Endothelial cell of umbilical vein (primary cell): ENCODE measurements at places on chromosomes 16 and 17. TPM values are rescaled to one million over a fixed set of nuclear protein-coding genes. Genes with fewer than 3 reads are reported as not detected.

DNA sequence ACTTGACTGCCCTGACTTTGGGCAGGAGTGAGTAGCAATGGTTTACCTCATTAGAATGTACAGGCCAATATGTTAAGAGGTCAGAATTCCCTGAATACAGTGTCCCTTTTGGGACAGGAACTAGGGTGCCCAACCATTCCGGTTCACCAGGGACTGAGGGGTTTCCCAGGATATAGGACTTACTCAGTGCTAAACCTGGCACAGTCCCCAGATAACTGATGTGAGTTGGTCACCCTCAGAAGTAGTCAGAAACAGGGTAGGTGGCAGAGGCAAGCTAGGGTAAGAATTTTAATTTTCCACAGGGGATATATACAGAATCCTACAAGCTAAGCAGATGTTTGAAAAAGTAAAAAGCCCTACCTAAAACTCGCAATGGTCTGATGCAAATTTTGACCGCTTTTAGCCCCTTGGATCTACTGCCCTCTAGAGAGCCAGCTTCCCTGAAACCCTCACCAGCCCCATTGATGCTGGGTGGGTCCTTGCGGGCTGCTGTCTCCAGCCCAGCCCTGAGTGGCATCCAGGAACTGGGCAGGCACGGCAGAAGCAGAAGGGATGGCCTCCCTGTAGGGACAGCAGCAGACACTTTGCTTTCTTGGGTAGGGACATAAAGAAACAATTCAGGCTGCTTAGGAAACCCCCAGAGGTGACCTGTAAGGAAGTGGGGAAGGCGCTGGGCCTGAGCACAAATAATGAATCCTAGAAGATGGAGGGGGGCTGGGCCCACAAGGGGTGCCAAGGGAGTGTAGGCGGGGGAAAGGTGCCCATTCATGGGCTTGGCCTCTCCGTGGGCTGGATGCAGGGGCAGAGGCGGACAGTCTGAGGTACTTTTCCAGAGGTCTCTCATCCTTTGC is 434.8 kb downstream of the SLC39A11 start:
- no peak overlapping the region for H3K27ac ChIP-seq
- H3K4me1 ChIP-seq, result no peaks in the 10 kb centered on the region
- no peak for DNase-seq
- H3K4me3 ChIP-seq, result no peak overlapping the region

- no peaks in the 10 kb centered on the region for H3K4me1 ChIP-seq
- H3K27ac ChIP-seq, result no peak overlapping the region
- no peaks in the 10 kb centered on the region for H3K27me3 ChIP-seq
- no peak for DNase-seq
Observed at GRCh38 chr16:64705443-64705842, 416.4 kb downstream of the CDH11 start.

DNA sequence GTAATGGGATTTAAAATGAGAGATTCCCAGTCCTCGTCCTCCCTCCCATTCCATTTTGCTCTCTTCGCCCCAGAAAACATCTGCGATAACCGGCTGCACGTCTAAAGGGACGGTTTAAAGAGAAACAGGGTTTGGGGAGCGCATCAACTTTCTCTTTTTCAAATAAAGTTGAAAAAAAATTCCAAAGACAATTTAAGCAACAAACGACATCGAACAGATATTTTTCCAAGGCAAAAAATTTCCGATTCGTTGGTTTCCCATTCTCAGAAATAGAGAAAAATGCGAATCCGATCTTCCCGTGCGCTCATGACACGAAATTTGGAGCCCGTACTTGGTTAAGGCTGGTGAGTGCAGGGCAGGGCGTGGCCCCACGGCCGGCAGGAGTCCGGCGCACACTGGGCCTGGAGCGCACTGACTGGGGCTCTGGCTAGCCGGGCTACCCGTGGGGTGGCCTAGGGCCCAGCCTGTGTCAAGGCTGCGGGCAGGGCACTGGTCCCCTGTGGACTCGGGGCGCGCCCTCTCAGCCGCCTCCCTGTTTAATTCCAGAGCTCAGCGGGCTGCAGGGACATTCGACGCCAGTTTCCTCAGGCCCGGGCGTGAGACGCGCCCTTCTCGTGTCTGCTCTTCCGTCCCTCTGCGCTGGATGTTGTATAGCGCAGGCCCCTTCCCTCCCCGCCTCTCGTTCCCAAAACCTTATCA is 17.9 kb upstream of the ZFHX3 start:
- H3K4me1 ChIP-seq, result peaks cover 77% of the 10 kb centered on the region
- no peak for DNase-seq
- H3K36me3 ChIP-seq, result no peaks in the 10 kb centered on the region
- peak overlapping the region; percentile 92 for H3K27ac ChIP-seq
- no peaks in the 10 kb centered on the region for H3K27me3 ChIP-seq

- DNase-seq, result peak; percentile 77
- peak overlapping the region; percentile 25 for H3K4me3 ChIP-seq
- H3K4me1 ChIP-seq, result peaks cover 32% of the 10 kb centered on the region
- no peaks in the 10 kb centered on the region for H3K27me3 ChIP-seq
- peaks cover 13% of the 10 kb centered on the region for H3K36me3 ChIP-seq
Observed at GRCh38 chr17:4945176-4945943, 3.0 kb downstream of the PFN1 start.

DNA sequence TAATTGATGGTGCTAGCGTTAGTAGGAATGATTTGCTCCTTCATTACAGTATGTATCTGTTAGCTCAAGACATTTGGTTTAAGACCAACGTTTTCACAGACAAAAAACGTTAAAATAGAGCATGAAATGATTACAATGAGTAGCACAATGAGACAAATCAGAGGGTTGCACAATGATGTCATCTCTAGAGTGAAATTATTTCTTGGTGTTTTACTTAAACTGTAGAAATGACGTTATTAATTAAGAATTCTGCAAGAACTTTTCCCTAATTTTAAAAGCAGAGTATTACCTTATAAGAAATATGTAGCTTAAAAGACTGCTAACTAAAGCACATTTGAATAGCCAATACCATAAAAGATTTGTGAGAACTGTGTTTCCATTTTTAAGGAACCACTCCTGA is 373.4 kb upstream of the KIF2B start:
- no peak overlapping the region for H3K27ac ChIP-seq
- DNase-seq, result no peak
- H3K27me3 ChIP-seq, result no peaks in the 10 kb centered on the region
- H3K4me3 ChIP-seq, result no peak overlapping the region
- H3K4me1 ChIP-seq, result no peaks in the 10 kb centered on the region
- no peaks in the 10 kb centered on the region for H3K36me3 ChIP-seq

DNA sequence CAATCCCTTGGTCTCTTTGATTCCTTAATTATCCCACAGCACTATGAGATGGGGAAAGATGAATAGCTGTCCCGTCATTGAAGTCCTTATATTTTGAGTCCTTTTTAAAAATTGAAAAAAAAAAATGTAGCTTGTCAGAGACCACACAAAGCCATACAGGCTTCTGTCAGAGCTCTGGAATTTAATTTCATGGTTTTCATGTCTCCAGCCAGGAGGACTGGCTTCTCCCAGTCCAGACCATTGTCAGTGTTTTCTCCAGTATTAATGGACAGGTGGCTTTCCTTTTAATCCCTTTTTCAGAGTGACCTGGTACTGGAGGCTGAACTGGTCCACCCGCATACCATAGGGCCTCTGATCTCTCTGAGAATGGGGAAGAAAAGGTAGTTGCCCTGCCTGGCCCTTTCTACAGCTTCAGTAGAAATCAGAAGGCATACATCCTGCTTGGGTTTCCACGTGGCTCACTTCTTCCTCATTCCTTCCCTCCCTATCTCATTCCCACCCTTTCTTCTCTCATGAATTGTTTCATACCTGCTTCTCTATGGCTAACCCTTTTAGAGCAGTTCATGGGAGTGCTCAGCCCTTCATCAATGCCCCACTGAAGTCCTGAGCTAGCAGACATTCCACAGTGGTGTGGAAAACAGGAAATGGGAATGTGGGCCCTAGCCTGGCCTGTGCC is 29.1 kb downstream of the TRIM16 start:
- H3K4me1 ChIP-seq, result peaks cover 24% of the 10 kb centered on the region
- no peaks in the 10 kb centered on the region for H3K36me3 ChIP-seq
- H3K4me3 ChIP-seq, result no peak overlapping the region
- no peak overlapping the region for H3K27ac ChIP-seq
- no peaks in the 10 kb centered on the region for H3K27me3 ChIP-seq

- no peaks in the 10 kb centered on the region for H3K4me1 ChIP-seq
- H3K36me3 ChIP-seq, result no peaks in the 10 kb centered on the region
- no peak overlapping the region for H3K4me3 ChIP-seq
- H3K27ac ChIP-seq, result no peak overlapping the region
- DNase-seq, result no peak
Observed at GRCh38 chr17:74953134-74953687, 17.5 kb downstream of the OTOP3 start.

DNA sequence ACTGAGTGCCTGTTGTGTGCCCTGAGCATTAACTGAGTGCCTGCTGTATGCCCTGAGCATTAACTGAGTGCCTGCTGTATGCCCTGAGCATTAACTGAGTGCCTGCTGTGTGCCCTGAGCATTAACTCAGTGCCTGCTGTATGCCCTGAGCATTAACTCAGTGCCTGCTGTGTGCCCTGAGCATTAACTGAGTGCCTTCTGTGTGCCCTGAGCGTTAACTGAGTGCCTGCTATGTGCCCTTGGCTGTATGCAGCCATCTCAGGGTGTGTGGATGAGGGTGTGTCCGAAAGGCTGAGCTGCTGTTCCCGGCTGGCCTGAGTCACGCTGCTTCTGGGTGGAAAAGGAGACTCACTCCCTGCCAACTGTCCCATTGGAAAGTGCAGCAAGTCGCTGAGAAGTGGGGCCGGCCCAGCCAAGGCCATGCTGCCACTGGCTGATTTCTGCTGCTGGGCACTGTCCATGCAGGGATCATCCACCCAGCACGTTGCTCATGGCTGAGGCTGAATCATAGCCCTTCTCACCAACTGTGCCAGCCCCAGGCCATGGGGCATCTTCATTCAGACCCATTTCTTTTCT is 113.8 kb downstream of the OR1D5 start:
- H3K27ac ChIP-seq, result no peak overlapping the region
- H3K4me1 ChIP-seq, result peaks cover 2% of the 10 kb centered on the region
- no peaks in the 10 kb centered on the region for H3K36me3 ChIP-seq

DNA sequence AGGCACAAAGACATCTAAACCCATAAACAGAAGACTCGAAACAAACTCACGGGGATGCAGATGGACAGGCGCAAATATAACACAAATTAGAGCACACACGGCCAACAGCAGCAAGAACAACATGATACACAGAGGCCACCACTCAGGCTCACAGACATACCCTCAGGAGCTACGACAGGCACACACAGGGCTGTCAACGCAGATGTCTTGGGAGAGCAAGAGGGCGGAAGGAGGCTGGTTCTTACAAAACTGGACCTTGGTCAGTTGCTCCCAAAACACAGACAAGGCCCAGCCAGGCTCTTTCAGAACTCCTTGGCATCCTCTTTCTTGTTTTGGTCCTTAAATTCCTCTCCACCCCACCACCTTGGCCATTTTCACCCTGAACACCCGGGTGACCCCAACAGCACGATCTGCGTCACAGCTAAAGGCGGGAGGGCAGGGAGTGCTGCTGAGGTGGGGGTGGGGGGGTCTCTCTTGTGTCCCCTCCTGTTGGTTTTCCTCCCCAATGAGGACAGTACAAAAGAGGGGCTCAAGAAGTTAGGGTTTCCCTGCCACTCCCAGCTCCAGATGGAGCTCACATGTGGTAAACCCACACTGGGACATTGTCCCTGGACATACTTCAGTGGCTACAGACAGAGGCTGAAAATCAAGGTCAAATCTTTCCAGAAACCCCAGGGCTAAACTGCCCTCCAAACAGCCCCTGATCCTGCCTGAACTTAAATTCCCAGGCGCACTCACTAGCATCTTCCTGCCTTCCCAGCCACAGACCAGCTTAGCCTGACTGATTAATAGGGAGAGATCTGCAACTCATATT is 221.3 kb downstream of the C16orf78 start:
- no peak overlapping the region for H3K27ac ChIP-seq
- H3K36me3 ChIP-seq, result no peaks in the 10 kb centered on the region
- H3K4me3 ChIP-seq, result no peak overlapping the region
- H3K27me3 ChIP-seq, result no peaks in the 10 kb centered on the region

DNA sequence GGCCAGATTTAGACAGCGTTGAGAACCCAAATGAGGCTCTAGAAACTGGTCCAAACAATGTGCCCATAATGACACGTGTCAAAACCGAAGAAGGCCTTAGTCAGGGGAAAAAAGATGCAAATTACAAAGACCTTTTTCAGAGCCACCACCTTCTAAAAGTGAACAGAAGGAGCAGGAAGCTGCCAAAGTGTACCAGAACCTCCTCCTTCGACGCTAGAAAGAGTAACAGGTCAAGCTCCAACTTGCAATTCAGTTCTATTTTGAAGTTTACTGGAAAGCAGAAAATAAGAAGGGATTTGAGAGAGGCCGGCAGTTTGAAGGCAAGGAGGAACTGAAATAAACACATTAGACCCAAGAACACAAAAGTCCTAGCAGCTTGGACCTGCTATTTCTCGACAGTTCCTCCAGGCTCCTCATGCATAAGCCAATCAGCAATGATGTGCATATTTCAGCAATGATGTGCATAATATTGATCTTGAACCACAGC is 61.8 kb downstream of the XYLT1 start:
- no peak overlapping the region for H3K4me3 ChIP-seq
- no peak for DNase-seq
- no peaks in the 10 kb centered on the region for H3K27me3 ChIP-seq
- H3K27ac ChIP-seq, result no peak overlapping the region
- H3K36me3 ChIP-seq, result no peaks in the 10 kb centered on the region

DNA sequence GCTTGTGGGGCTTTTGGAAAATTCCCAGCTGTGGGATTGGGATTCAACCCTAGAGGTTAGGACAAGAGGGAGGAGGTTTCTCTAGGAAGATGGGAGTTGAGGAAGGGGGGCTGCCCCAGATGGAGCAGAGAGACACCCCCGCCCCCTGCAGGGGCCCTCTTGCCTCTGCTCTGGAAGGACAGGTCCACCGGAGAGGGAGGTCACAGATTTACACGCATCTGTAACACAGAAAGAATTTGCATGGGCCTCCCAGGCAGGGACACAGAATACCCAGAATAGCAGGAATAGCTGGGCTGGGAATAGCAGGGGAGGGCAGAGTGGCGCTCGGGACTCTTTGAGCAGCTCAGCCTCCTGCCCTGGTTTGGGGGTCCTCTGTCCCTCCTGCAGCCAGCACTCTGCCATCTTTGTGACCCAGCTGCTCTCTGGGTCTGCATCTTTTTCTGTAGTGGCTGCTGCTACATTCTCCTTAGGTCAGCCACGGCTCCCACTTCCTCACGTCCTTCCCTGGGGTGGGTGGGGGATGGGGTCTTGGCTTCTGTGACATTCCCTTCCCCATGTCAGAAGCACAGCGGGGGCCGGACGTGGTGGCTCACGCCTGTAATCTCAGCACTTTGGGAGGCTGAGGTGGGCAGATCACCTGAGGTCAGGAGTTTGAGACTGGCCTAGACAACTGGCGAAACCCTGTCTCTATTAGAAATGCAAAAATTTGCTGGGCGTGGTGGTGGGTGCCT is 33.9 kb upstream of the PLLP start:
- H3K4me1 ChIP-seq, result peaks cover 33% of the 10 kb centered on the region
- no peak for DNase-seq
- no peak overlapping the region for H3K4me3 ChIP-seq
- no peak overlapping the region for H3K27ac ChIP-seq
- H3K27me3 ChIP-seq, result no peaks in the 10 kb centered on the region
- H3K36me3 ChIP-seq, result no peaks in the 10 kb centered on the region

- no peak overlapping the region for H3K4me3 ChIP-seq
- DNase-seq, result no peak
- H3K27ac ChIP-seq, result no peak overlapping the region
- H3K27me3 ChIP-seq, result peaks cover 2% of the 10 kb centered on the region
- no peaks in the 10 kb centered on the region for H3K36me3 ChIP-seq
Observed at GRCh38 chr17:57170866-57171265, 85.5 kb upstream of the MSI2 start.

- H3K4me3 ChIP-seq, result peak within 1 kb of the TSS; percentile 21
- no peak for DNase-seq
- H3K36me3 ChIP-seq, result no peaks in the 10 kb centered on the region
- H3K4me1 ChIP-seq, result peaks cover 25% of the 10 kb centered on the region
Observed at GRCh38 chr16:3187798-3188674, at the start of gene OR1F1. TSS of gene OR1F1 (plus strand) at chr16:3188204.

The SPAG5 gene
- total RNA-seq, result 85.4 and 90.6 TPM in 2 replicates

The ADAMTS18 gene
- 2.7 and 27.5 TPM in 2 replicates for total RNA-seq

The MSL1 gene
- total RNA-seq, result 90.8 and 95.0 TPM in 2 replicates

The CFAP52 gene
- total RNA-seq, result not detected in 2 replicates

The RNU2-1 gene
- 3,596 and 4,679 TPM in 2 replicates for total RNA-seq

The POLR3K gene
- 18.4 and 20.6 TPM in 2 replicates for total RNA-seq
